Daoy (cell line): ENCODE measurements at places on chromosomes 1 and 21. TPM values are rescaled to one million over a fixed set of nuclear protein-coding genes. Genes with fewer than 3 reads are reported as not detected.

DNA sequence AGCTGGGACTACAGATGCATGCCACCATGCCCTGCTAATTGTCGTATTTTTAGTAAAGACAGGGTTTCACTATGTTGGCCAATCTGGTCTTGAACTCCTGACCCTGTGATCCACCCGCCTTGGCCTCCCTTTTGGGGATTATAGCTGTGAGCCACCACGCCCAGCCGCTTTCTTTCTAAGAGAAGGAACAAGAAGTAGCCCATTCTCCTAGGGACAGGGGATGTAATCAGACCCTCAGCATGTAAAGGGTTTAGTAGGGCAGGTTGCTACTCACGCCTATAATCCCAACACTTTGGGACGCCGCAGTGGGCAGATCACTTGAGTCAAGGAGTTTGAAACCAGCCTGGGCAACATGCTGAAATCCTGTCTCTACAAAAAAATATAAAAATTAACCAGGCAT is 189.7 kb downstream of the TOMM20 start:
- no peak for DNase-seq

DNA sequence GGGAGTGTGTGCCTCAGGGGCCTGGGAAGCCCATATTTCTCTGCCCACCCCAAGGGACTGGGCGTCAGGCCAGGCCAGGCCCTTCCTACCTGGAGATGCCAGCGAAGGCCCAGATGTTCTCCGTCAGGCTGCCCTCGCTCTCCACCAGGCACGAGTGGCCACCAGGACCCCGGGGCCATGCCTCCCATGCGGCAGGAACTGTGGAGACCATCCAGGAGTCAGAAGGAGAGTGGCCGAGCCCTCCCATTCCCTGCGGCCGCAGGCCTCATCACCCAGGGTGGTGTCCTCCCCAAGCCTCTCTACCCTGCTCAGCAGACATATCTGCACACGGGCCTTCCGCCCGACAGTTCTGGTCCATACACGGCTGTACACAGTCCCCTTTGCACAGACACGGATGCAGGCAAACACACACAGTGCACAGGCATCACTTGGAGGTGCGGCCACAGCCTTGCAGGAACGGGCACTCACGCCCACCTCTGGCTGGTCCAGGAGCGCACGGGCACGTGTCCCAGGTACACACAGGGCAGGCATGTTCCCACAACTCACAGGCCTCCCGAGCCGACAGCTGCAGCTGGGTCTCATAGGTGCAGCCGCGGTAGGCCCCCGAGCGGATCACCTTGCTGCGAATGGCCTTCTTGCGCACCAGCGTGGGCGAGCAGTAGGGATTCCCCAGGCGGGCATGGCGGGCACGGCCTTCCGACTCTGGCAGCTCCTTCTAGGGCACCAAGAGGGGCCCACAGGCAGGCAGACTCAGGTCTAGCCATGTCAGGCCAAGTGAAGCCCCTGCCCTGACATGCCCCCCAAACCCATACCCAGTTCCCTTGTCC is 5.9 kb upstream of the KIF17 start:
- DNase-seq, result no peak

- DNase-seq, result no peak
Measured at GRCh38 chr1:17420391-17420918, 19.0 kb downstream of the RCC2 start.

Gene UBXN10
- total RNA-seq, result 0.11 and 0.48 TPM in 2 replicates

GRCh38 chr1:53051676-53052075 is 10.3 kb upstream of the PODN start:
- no peak for DNase-seq
